ENCODE measurements at places on chromosomes 1 and 21.

- DNase-seq, result no peak
These were observed 5.6 kb downstream of the COL8A2 start for GRCh38 chr1:36119456-36119855.

DNA sequence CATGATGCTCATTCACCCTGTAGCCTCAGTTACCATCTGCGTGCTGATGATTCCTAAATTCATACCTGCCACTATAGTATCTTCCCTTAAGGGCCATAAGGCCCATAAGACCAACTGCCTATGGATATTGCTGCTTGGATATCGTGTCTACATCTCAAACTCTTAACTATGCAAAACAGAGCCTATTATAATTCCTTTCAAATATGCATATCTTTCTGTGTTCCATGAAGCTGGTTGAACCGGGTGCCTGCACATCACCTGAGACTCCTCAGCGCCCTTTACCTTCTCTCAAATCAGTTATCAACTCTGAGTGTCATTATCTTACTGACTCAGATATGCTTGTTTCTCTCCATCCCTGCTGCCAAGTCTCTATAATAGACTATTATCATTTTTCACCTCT, 311.2 kb downstream of the PAPPA2 start:
- DNase-seq, result no peak

GRCh38 chr1:3560981-3561380, 50.3 kb downstream of the MEGF6 start:
- DNase-seq, result no peak

GRCh38 chr1:17355898-17356297, 16.1 kb upstream of the PADI6 start:
- DNase-seq, result no peak

DNA sequence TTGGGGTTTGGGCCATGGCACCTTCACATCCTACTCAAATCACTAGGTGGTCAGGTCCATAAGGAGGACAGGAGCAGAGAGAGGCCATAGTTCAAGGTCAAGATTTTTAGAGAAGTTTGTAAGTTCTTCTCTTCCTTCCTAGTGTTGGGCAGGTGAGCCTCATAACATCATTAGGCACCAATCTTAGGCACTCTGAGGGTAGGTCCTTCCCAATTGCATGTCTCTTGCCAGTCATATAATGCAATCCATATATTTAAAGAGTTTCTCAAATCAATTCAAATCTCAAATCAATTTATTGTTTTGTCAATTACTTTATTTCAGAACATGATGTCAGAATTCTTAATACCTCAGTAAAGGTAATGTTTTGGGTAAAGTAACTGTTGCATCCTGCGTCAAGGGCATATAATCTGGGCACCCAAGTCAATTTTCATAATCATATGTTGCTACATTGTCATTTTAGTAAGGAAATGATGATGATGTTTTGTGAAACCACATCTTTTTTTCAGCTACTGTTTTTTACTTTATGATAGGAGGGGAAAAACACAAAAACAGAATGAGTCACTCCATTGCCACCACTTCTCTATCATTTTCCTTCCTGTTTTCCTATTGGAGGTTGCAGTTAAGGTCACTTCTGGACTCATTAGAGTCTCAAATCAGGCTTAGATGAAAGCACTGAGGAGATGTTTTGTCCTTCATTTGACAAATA, 122.7 kb downstream of the UCHL5 start:
- no peak for DNase-seq
